ENCODE measurements at places on chromosomes 4 and X. TPM values are rescaled to one million over a fixed set of nuclear protein-coding genes. Genes with fewer than 3 reads are reported as not detected.

DNA sequence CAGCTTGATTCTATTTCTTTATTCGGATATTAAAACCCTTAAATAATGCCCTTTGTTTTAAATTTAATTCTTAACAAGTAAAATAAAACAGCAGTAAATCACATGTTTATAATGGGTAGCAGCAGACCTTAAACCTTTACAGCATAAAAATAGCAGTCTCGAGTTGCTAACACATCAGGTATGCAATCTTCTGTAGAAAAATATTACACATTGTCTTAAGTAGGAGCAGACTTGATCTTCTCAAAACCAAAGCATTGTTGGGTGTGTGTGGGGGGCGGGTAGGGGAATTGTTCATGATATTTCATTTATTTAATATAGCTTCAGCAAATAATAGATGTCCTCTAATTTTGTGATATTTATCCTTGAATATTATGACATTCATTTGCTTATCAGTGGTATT, 331.4 kb downstream of the PCDH7 start:
- no peaks in the 10 kb centered on the region for H3K27me3 ChIP-seq
- H3K4me1 ChIP-seq = no peaks in the 10 kb centered on the region
- no peaks in the 10 kb centered on the region for H3K36me3 ChIP-seq
- no peak overlapping the region for H3K27ac ChIP-seq

DNA sequence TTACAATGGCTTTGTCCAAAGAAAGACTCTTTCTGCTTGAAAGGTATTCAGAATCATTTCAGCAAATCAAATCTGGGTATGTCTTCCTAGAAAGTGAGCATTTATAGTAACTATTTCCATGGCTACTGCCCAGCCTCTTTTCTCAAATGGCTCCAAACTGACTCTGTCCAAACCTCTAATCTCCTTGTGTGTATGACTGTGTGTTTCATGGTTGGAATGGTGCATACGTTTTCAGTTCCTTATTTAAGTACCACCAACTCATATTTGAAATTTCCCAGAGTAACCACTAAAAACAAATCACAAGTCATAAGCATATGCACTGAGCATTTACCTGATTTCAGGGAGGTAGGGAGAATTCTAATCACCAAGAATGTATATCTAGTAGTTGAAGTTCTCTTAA, 106.0 kb downstream of the TMEM144 start:
- H3K4me1 ChIP-seq = no peaks in the 10 kb centered on the region
- DNase-seq = no peak
- no peaks in the 10 kb centered on the region for H3K27me3 ChIP-seq
- no peak overlapping the region for H3K4me3 ChIP-seq
- no peaks in the 10 kb centered on the region for H3K36me3 ChIP-seq

DNA sequence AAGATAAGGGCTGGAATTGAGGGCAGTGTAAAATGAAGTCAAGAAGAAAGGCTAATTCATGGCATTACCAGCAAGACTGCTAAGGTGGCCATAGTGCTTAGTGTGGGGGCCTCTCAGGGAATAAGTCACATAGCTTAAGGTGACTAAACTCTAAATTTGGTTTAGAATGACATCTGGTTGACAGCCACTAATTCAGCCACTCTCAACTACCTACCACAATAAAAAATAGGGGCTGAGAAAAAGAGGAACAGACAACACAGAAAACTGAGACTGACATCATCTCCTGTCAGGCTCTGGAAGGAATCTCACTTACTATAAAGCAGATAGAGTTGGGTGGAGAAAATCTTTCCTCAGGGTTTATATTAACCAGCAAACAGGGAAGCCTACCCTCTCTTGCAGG, 96.9 kb downstream of the CHRDL1 start:
- H3K4me3 ChIP-seq = no peak overlapping the region
- no peak overlapping the region for H3K27ac ChIP-seq
- H3K4me1 ChIP-seq = no peaks in the 10 kb centered on the region
- H3K36me3 ChIP-seq = no peaks in the 10 kb centered on the region
- no peaks in the 10 kb centered on the region for H3K27me3 ChIP-seq

DNA sequence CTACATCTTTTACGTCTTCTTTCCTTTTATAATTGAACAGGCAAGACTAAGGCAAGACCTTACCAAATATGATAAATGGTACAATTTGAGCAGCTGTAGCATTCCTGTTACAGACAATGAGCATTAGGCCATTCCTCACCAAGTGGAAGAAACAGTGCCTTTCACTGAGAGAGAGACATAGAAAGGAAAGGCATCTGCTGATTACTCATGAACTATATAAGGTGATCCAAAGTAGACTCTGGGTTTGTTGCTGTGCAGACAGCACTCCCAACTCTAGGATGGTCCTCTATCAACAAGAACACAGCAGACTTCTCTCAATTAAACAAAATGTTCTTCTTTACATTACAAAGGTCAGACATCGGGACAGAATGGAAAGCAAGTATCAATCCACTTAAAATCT, 91.9 kb downstream of the FAM13A start:
- no peaks in the 10 kb centered on the region for H3K27me3 ChIP-seq
- DNase-seq = no peak
- H3K36me3 ChIP-seq = no peaks in the 10 kb centered on the region
- H3K4me3 ChIP-seq = no peak overlapping the region
- no peak overlapping the region for H3K27ac ChIP-seq

DNA sequence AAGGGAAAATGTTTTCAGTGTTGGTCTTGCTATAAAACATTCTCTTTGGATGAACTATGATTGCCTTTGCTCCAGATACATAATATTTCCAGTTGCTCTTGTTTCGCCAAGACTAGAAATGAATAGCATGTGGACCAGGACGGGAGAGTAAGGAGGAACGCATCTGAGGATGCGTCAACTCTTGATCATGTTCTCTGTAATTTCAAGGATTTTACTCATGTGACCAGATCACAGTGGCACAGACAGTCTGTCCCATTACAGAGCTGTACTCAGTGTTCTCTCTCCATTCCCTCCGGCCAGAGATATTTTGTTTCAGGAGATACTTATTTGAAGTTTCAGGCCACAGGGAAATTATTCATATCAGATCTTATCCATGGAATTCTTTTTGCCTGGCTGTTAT, 266.6 kb downstream of the MID1IP1 start:
- DNase-seq = no peak
- H3K36me3 ChIP-seq = no peaks in the 10 kb centered on the region
- no peaks in the 10 kb centered on the region for H3K27me3 ChIP-seq
- H3K4me3 ChIP-seq = no peak overlapping the region
- H3K27ac ChIP-seq = no peak overlapping the region
- no peaks in the 10 kb centered on the region for H3K4me1 ChIP-seq

GRCh38 chrX:70452143-70452733, 7.6 kb downstream of the DLG3 start:
- peak overlapping the region; percentile 72 for H3K27ac ChIP-seq
- H3K36me3 ChIP-seq = no peaks in the 10 kb centered on the region
- H3K4me1 ChIP-seq = peaks cover 8% of the 10 kb centered on the region
- H3K4me3 ChIP-seq = peak overlapping the region; percentile 48
- peak; percentile 78 for DNase-seq
- peaks cover 12% of the 10 kb centered on the region for H3K27me3 ChIP-seq

GRCh38 chrX:105880491-105880890, 58.2 kb downstream of the NRK start:
- DNase-seq = no peak
- H3K36me3 ChIP-seq = no peaks in the 10 kb centered on the region
- no peaks in the 10 kb centered on the region for H3K27me3 ChIP-seq

GRCh38 chr4:131488772-131489171, 1660.3 kb upstream of the PCDH10 start:
- H3K27me3 ChIP-seq = no peaks in the 10 kb centered on the region
- H3K36me3 ChIP-seq = no peaks in the 10 kb centered on the region
- no peak overlapping the region for H3K27ac ChIP-seq
- H3K4me1 ChIP-seq = no peaks in the 10 kb centered on the region
- H3K4me3 ChIP-seq = no peak overlapping the region

DNA sequence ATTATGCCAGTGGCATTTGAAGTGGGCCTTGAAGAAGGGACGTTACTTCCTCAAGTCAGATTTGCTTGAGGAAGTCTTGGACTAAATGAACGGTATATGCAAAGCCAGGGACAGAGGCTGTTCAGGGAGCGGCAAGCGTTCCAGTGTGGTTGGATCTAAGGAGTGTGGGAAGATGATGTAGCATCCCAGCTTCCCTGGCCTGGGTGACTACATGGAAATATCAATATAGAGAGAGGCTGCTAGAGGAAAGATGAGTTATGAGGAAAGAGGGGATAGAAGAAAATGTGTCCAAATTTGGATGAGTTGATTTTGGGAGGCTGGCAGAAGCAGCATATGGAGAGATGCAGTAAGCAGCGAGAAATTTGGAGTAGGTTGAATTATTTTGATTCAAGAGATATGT, 432.5 kb upstream of the TENM3 start:
- H3K4me1 ChIP-seq = no peaks in the 10 kb centered on the region
- no peak overlapping the region for H3K27ac ChIP-seq
- no peak overlapping the region for H3K4me3 ChIP-seq
- no peaks in the 10 kb centered on the region for H3K36me3 ChIP-seq
- H3K27me3 ChIP-seq = no peaks in the 10 kb centered on the region

DNA sequence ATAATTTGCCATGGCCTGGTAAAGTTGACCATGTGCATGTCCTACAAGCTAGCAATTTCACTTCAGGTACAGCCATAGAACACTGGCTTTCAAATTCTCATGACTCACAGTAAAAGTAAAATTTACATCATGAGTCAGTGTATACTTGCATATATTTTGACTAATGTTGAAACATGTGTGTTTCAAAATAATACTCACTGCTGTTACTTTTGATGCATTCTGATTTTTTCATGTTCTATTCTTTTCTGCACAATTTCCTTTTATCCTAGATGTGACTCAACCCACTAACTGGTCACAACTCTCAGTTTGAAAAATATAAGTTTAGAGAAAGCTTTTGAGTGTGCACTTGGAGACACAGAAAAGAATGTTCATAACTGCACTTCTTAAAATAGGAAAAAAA, 365.7 kb downstream of the FGF13 start:
- no peaks in the 10 kb centered on the region for H3K4me1 ChIP-seq
- H3K4me3 ChIP-seq = no peak overlapping the region
- H3K27me3 ChIP-seq = no peaks in the 10 kb centered on the region
- no peak overlapping the region for H3K27ac ChIP-seq

GRCh38 chr4:140237616-140238350, 83.8 kb upstream of the MAML3 start:
- no peaks in the 10 kb centered on the region for H3K36me3 ChIP-seq
- DNase-seq = peak; percentile 92
- peak overlapping the region; percentile 88 for H3K27ac ChIP-seq
- H3K27me3 ChIP-seq = no peaks in the 10 kb centered on the region
- peak overlapping the region; percentile 35 for H3K4me3 ChIP-seq

- no peaks in the 10 kb centered on the region for H3K4me1 ChIP-seq
- no peak for DNase-seq
- no peaks in the 10 kb centered on the region for H3K36me3 ChIP-seq
- no peak overlapping the region for H3K27ac ChIP-seq
- H3K4me3 ChIP-seq = no peak overlapping the region
- no peaks in the 10 kb centered on the region for H3K27me3 ChIP-seq
Measured at GRCh38 chr4:78691334-78691754, 84.8 kb upstream of the BMP2K start.

- H3K4me1 ChIP-seq = no peaks in the 10 kb centered on the region
- no peak for DNase-seq
- H3K27ac ChIP-seq = no peak overlapping the region
- H3K27me3 ChIP-seq = no peaks in the 10 kb centered on the region
- no peak overlapping the region for H3K4me3 ChIP-seq
Measured at GRCh38 chrX:72470532-72471223, 102.0 kb downstream of the HDAC8 start.

Gene HSFX3
- not detected for polyA plus RNA-seq

Gene ADH1C
- 150 TPM for polyA plus RNA-seq

Gene PAGE2
- not detected for polyA plus RNA-seq

Gene PALLD
- 105 TPM for polyA plus RNA-seq

Gene AMER1
- polyA plus RNA-seq = 0.90 TPM

Gene IL21
- not detected for polyA plus RNA-seq
